ENCODE measurements at places on chromosomes 16 and 17.
A peak's percentile ranks its signal among the peaks of the same experiment; 100 is the strongest.

DNA sequence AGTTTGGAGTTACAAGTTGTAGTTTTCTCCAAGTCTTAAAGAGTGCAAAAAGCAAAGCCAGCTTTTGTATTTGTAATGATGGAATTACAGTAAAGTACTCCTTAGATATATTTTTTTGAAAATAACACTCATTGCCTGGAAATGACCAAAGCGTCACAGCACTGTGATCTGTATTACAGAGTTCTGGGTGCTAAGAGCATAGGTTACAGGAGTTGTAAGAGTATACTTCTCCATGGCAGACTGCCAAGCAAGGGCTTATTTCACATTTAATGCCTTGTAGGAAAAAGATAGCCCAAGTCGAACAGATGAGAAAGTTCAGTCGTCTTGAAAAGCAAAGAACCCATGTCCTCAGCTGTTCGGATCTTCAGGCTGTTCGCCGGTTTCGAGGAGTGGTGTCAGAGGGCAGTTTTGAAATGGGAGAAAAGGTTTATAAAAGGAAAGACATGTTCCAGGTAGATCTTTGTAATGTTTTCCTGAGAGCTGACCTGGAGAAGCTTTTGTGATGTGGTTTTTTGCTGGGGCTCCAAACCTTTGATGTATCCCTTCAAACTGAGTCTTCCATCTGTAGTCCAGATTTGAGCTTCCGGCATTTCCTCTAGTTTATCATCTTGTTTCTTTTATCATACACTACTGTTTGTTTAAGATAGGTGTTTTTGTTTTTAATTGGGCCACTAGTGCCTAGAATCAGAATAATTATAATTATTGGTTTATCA is 41.3 kb downstream of the ERCC4 start:
- DNase-seq = no peak

- DNase-seq = no peak
These were observed 701 bp downstream of the PDP2 start for GRCh38 chr16:66881014-66881417.

- DNase-seq = no peak
These were observed 27.1 kb upstream of the MTSS2 start for GRCh38 chr16:70712942-70713341.

DNA sequence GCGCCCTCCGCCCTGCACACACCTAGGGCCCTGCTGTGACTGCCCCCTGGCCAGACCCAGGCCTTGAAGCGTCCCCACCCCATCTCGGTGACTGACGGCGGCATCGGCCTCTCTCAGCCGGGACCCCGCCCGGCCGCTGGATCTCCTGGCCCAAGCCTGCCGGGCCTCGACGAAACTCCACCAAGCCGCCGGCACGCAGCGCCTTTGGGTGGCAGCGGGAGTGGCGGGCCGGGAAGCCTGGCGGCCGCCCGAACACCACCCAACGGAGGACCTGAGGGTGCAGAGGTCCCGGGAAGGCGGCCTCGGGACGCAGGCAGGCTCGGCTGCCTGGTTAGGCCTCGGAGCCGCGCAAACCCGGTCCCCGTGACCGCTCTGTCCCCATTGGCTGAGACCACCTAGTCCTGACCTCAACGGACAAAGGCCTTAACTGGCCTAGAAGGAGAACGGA is 12.0 kb upstream of the TMEM97 start:
- no peak for DNase-seq

DNA sequence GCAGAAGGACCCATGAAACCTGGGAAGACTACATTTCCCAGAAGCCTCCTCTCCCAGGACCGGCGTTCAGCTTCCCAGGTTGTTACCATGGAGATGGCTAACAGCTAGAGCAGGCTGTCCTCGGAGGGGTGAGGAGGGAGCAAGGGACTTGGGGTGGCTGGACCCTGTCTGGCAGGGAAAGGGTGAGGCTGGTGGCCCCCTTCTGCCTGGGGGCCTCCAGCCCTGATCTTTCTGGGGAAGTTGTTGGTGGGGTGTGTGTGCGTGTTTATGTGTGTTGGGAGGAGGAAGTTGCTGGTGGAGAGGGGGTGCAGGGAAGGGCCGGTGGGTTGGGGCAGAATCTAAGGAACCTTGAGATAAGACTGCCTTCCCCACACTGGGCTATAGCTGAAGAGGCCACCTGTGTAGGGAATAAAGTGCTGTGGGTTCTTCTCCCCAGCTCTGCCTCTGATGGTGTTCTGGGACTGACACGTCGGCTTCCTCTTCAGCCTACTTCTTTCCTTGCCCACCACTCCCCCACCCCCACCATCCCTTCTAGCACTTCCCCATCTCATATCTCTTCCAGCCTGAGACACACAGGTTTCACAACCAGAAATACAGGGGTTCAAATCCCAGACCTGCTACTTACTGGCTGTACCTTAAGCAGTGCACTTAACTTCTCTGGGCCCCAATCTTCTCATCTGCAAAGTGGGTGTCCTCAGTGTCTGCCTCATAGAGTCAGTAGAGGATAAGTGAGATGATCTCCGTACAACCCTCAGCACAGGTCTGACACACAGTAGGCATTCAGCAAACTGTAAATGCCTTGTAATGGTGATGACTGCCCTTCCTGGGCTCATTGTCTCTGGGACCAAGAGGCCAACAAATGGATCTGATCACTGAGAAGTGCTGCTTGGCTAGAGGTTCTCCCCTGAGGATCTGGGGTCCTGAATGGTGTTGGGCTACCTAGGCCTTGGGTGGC is at the start of gene DRC7:
Gene DRC7 (plus strand): TSS at position 82 of the 955 bp plus-strand sequence. CDS start 3,144 bp downstream, outside the sequence.
- no peak for DNase-seq

DNA sequence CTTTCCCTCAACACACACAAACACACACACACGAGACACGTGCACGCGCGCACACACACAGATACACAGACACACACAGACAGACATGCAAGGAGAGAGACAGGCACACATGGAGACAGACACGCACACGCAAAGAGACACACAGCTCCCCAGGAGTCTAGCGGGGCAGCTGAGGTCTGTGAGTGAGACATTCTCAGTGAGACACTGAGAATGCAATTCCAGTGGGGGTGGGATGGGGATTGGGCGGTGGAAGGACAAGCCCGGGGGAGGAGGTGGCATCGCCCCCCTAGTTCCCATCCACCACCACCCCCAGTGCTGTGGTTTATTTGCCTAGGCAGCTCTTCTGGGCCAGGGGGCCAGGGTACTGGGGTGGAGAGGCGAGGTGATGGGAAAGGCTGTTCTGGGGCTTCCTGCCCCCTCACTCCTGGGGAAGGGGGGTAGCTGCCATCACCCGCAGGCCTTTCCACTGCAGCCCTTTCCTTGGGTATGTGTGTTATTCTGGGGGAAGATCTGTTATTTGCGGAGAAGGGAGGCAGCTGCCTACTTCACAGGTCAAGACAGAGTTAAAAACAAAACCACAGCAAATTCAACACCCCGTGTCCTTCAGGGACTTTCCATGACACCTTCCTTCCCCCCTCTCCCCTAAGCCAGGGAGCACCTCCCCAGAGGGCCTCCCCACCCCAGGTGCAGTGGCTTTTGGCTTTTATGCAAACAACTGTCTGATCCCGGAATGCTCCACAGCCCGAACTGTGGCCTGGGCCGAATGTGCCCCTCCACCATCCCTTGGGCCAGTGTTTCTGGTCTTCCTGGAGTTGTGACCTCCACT is 18.0 kb downstream of the GRB7 start:
- DNase-seq = peak; percentile 29

All from effector CD8-positive, alpha-beta T cell (primary cell).